Activated T-helper 1 cell treated with anti-CD3 and anti-CD28 coated beads, Interleukin-2, amount 50 U/mL, for 16 hours (primary cell): ENCODE measurements at places on chromosomes 7 and 10.

DNA sequence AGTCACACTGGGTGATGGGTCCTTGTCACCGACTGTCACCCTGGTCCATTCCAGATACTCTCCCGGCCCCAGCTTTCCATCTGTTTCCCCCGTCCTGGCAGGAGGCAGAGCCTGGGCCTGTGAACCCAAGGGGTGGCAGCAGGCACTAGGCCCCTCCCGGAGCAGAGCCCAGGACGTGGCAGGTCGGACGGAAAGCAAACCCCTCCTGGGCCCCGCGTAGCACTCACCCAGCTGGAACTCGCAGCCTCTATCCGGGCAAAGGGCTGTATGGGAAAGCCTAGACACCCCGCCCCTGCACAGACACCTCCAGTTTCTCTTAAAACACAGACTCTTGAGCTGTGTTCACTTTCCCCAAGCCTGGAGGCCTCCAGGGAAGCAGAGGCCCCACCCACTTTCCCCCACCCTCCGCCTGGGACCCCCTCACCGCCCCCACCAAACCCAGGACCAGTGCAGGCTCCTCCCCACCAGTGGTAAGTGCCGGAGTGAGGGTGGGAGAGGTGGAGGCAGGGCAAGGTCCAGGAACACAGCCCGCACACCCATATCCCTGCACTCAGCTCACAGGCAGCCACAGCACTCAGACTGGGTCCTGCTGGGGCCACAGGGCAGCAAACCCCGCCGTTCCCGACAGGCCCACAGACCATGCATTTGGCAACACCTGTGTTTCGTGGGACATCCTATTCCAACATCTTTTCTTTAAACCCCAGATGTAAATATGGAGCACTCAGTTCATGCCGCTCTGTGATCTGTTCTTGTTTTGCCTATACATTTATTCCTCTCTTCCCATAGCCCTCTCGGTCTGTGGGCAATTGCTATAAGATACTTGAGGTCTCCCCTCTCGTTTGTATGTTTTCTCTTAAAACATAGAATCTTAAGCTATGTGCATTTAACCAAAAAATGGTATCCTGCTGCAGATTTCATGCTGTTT lies 98.2 kb upstream of the PDGFA start:
- no peak for DNase-seq

DNA sequence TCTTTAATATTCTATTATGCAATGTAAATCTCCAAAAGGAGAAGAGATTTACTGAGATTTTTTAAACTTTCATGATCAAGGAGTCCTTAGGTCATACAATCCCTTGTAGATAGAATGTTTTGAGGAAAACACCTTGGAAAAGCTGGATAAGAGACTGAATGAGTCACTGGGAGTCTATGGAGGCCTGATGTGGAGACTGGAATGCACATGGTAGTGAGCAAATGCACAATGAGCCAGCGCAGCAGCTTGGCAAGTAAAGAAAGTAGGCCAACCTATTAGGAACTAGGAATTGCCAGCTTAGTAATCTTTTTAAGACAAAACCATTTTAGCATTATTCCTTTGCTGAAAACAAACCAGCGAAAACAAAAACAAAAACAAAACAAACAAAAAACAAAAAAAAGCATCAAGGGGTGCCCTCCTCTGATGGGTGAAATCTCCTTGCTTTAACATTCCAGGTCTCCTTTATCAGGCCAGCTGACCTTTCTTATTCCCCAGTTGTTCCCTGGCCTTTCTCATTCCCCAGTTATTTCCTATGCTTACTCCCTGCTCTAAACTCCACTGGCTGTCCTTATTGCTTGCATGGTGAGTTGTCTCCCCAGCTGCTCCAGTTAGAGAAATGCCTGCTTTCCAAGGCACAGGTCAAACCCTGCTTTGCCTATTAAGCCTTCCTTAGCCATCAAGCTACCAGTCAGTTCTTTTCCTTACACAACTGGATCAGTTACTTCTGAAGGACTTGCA lies 135.8 kb downstream of the PLCE1 start:
- no peak for DNase-seq

- DNase-seq, result no peak
Measured at GRCh38 chr10:13674645-13675588, 88.2 kb downstream of the PRPF18 start.

- no peak for DNase-seq
Measured at GRCh38 chr10:7773845-7774801, 13.7 kb downstream of the KIN start.

GRCh38 chr7:128872394-128872824 lies 9.8 kb downstream of the ATP6V1F start:
- DNase-seq, result no peak

- DNase-seq, result no peak
Measured at GRCh38 chr7:152103066-152103465, 77.6 kb downstream of the GALNT11 start.

GRCh38 chr10:49172061-49172776 lies 16.0 kb downstream of the TMEM273 start:
- DNase-seq, result no peak

DNA sequence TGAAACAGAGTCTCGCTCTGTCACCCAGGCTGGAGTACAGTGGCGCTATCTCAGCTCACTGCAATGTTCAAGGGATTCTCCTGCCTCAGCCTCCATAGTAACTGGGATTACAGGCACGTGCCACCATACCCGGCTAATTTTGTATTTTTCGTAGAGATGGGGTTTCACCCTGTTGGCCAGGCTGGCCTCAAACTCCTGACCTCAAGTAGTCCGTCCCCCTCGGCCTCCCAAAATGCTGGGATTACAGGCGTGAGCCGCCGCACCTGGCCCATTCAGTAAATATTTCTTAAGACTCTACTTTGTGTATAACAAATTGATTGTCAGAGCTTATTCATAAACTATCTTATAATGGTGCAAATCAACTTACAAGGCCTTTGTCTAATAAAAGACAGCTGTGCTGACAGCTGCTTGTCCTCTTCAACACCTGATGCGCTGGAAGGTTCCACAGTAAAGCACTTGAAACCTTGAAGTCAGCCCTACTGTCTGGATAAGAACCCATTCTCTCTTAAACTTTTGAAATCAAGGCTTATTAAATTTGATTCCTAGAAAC lies 14.7 kb downstream of the ECHDC3 start:
- DNase-seq, result no peak

GRCh38 chr7:29588900-29589696 lies 25.5 kb downstream of the PRR15 start:
- DNase-seq, result no peak

DNA sequence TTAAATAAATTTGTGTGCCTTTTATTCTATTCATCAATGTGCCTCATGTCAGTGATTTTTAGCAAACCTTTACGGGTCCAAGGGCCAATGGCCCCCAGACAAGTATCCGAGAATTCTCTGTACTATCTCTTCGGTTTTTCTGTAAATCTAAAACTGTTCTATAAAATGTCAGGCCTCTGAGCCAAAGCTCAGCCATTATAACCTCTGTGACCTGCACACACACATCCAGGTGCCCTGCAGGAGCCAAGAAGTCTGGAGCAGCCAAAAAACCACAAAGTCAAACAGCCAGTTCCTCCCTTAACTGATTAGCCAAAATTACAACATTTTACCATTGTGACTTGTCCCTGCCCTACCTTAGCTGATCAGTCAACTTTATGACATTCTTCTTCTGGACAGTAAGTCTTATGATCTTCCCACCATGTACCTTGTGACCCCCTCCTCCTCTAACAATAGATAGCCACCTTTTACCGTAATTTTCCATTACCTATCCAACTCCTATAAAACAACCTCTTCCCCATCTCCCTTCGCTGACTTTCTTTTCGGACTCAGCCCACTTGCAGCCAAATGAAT lies 363.8 kb downstream of the SEMA3D start:
- DNase-seq, result no peak

DNA sequence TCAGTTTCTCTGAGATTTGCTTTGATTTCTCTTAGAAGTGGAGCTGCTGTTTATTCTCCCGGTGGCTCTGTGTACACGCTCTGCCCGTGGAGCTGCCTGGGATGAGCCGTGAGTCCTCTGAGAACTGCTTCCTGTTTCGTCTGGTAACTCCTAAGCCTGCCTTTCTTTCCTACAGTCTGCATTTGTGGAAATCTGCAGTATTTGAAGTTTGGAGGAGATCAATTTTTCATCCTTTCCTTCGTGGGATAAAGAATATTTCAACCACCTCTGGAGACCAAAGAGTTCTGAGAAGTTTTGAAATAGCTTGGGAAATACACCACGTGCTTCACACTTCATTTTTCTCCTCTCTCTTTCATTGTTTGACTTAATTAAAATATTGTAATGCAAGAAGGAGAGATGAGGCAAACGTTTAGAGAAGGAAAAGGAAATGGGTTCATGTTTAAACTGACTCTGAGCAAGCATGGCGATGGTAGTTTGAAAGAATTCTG lies 311.9 kb downstream of the LRMDA start:
- no peak for DNase-seq

- no peak for DNase-seq
Measured at GRCh38 chr7:140570120-140570519, 70.5 kb downstream of the DENND2A start.

DNA sequence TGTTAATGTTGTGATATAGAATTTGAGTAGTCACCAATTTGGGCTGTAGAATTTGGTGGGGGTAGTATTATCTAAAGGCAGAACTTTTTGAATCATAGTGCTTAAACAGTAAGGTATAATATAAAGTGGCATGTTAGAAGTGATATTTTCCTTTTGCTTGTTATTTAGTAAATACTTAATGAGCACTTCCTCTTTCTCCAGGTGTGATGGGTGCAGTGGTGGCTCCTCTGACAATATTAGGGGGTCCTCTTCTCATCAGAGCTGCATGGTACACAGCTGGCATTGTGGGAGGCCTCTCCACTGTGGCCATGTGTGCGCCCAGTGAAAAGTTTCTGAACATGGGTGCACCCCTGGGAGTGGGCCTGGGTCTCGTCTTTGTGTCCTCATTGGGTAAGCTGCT lies 10.5 kb downstream of the GHITM start:
- DNase-seq, result no peak

- no peak for DNase-seq
Measured at GRCh38 chr7:114050571-114050970, 131.8 kb upstream of the PPP1R3A start.

DNA sequence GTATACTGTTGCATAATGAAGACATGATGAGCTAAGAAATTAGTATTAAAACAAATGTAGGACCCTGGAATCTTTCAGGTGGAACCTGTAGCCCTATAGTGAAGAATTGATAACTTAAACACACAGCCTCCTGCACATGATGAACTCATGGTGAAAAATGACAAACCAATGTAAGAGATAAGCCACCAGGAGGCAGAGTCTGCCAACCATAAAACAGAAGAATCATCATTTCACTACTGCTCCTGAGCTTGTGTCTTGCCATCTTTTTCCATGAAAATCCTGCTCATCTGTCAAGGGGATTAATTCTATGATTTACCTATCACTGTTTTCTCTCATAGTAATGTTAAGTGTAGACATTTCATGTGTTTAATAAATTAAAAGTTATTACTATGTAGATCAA lies 363.9 kb downstream of the MALRD1 start:
- DNase-seq, result no peak

GRCh38 chr7:142827951-142828500 lies 26.9 kb upstream of the EPHB6 start:
- DNase-seq, result no peak

- no peak for DNase-seq
Measured at GRCh38 chr7:102992938-102993717, 80.3 kb downstream of the LRRC17 start.

- DNase-seq, result no peak
Measured at GRCh38 chr7:6160191-6160623, 112.2 kb downstream of the CYTH3 start.

DNA sequence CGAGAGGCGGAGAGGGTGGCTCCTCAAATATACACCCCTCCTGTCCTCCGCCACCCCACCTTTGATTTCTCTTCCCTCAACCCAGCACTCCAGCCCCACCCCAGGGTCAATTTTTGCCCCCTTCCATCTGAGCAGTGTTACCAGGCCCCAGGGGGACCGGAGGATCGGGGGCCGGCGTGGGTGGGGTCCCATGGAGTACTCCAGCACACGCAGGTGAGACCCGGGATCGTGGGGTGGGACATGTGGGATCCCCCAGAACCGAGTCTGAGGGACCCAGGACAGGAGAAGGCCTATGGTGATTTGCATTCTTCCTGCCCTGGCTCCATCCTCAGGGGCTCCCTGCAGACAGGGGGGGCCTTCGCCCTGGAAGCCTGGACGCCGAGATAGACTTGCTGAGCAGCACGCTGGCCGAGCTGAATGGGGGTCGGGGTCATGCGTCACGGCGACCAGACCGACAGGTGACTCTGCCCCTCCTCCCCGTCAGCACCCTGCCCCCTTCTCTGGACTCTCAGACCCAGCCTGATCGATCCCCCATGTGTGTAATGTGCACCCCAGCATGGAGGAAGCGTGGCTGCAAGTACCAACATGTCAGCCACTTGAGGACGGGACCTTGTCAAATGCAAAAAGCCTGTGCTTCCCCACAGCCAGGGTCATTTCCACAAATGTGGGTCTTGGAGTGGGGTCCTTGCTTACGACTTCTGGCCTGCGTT lies 744 bp downstream of the TRIP6 start:
- DNase-seq, result no peak

GRCh38 chr10:11178606-11179515 lies 161.2 kb downstream of the CELF2 start:
- peak; percentile 45 for DNase-seq

DNA sequence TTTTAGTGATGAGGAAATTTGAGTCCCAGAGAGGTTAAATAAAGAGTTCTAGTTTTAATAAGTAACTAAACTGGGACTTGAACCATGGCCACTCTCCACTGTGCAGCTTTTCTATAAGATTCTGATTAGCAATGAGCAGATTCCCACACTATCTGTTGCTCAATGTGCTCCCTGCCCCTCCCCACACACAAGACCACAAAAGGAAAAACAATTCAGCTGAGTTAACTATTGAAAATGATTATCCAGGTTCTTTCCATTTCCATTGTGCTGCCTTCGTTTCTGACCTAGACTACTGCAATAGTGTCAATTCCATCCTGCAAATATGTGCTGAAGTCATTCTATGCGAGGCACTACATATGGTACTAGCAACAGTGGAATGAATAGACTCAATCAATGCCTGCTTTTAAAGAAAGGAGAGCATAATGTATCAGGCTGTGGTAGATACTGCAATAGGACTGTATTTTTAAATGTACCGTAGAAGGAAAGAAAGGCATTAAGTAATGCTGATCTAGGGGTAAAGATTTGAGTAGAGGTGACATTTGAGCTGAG lies 97.0 kb downstream of the SEMA3C start:
- no peak for DNase-seq

DNA sequence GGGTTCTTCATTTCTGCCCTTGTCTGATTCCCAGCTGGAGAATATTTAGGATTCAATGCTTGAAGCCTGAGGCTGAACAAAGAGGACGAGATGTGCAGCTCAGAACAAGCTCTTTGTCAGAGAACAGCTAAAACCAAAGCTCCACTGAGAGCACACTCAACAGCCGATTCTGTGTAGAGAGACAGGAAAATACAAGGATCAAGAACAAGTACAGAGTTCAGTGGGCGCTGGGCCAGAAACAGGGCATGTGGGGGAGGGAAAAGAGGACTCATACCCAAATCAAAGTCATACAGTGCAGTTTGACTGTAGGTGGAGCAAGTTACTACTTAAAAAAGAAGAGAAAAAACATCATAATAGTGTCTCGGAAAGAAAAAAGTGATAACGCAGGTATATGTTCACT lies at the start of gene AGMO:
Gene AGMO, minus strand, starts transcription at position 181 of the 400 bp plus-strand sequence.
- DNase-seq, result no peak

GRCh38 chr7:82629583-82629982 lies 186.0 kb upstream of the CACNA2D1 start:
- no peak for DNase-seq
